ENCODE measurements at places on chromosomes 5 and 9. TPM values are rescaled to one million over a fixed set of nuclear protein-coding genes. Genes with fewer than 3 reads are reported as not detected.

GRCh38 chr5:93584596-93585040, 1.6 kb downstream of the NR2F1 start:
- no peak for DNase-seq

- no peak for DNase-seq
Observed at GRCh38 chr5:56055859-56056258, 61.1 kb upstream of the IL6ST start.

- no peak for DNase-seq
Observed at GRCh38 chr5:154214371-154215106, 24.0 kb downstream of the GALNT10 start.

Gene MORN5
- total RNA-seq: not detected

DNA sequence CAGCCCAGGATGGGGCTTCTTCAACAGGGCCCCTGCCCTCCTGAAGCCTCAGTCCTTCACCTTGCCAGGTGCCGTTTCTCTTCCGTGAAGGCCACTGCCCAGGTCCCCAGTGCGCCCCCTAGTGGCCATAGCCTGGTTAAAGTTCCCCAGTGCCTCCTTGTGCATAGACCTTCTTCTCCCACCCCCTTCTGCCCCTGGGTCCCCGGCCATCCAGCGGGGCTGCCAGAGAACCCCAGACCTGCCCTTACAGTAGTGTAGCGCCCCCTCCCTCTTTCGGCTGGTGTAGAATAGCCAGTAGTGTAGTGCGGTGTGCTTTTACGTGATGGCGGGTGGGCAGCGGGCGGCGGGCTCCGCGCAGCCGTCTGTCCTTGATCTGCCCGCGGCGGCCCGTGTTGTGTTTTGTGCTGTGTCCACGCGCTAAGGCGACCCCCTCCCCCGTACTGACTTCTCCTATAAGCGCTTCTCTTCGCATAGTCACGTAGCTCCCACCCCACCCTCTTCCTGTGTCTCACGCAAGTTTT, 23.6 kb downstream of the PCDHGC5 start:
- DNase-seq: no peak

Gene FCN2
- total RNA-seq: not detected

DNA sequence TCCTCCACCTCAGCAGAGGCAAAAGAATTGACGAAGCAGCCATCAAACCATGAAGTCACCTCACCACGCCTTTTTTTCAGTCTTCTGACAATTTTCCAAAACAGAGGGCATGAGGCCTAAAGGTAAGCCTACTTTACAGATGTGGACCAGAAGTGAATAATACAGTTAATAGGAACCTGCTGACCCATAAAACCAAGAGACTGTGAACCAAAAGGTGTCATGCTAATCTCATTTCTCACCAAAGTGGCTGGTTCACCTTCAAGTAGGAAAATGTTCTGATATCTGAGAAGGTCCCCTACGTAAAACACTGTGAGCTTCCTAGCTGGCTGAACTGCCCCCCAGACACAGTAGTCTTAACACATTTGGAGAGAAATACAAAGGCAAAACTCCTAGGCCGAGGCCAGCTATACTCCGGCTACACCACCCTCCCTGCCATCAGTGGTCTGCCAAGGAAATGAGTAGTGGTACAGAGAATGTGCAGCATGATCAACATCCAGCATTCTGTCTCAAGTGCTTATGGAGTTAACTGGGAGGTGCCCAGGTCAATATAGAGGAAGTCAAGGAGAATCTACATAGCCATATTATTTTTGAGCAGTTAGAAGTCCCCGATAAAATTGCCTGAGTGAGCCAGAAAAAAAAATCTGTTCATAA, 19.3 kb upstream of the F2RL2 start:
- no peak for DNase-seq

- no peak for DNase-seq
Observed at GRCh38 chr5:97075649-97076048, 66.8 kb downstream of the LIX1 start.

DNA sequence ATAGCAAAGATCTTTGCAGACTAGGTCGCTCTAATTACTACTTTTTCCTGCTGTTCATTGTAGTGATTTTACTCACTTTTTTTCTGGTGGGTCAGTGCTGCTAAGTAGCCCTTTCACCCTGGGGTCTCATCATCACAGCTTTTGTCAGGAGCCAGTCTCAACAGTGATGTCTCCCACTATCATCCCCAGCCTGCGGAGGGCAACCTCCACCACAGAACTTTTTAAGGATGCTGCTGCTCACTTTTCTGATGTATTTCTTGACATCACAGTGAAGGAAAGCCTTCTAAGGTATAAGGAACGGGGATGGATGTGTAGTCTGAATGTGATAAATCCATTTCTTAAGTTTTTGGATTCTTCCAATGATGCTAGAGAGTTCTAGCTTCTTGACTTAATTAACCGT, 242.5 kb upstream of the RIOK2 start:
- DNase-seq: no peak

Gene HTR1A
- total RNA-seq: not detected

- DNase-seq: no peak
Observed at GRCh38 chr9:6459718-6460117, 46.7 kb downstream of the UHRF2 start.

GRCh38 chr9:130651221-130651620, 13.2 kb upstream of the PRDM12 start:
- DNase-seq: no peak

DNA sequence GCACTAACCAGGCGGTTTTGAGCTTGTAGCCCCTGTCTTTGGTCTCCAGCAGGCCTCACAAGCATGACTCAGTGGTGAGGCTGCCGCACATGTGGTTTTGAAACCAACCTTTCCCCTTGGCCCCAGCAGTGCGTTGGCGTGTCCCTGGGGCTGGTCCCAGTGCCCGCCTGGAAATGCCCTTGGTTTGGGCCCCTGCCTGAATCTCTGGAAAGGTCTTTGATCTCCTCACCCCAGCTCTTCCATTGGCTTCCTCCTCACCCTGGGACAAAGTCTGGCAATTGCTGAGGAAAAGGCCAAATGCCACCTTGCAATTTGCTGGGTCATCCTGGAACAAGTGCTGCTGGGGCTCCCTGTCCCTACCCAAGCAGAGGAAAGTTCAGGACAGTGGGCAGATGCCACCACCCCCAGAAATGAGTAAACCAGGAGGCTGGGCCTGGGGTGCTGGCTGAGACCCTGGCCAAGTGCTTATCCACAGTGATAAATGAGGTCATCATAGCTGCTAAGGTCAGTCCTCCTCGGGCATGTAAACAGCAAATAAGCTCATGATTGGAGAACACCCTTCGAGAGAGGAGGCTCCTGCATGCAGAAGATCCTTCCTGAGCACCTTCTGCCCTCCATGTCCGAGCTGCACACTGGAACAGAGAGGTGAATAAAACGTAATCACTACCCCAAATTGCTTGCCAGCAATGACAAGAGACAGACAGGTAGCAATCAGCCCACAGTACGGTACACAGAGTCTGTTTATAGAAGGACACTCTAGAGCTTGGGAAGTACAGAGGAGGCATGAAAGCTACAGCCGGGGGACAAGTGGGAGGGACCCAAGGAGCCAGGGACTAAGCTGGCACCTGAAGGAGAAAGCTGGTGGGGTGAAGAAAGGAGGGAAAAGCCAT, 98.9 kb upstream of the CPEB4 start:
- DNase-seq: no peak

Gene ENTPD8
- total RNA-seq: 0.10 TPM

- no peak for DNase-seq
Observed at GRCh38 chr5:154740957-154741356, 14.2 kb upstream of the LARP1 start.

GRCh38 chr9:10366171-10366779, 246.5 kb downstream of the PTPRD start:
- no peak for DNase-seq

DNA sequence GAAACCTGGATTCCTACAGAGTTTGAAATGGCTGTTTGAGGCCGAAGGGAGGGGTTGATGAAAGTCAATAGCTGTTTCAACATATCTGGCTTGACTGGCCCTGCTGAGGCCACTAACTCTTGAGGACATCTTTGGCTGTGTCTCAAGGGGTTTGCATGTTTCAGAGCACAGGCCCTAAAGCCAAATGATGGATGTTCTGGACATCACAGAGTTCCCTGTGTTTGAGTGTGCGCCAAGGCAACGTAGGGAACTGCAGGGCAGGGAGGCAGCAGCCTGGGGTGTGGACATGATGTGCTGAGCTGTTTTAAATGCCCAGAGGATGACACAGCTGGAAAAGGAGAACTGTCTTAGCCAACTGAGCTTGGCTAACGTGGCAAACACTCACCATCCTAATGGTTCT, 89.6 kb downstream of the RAPGEF1 start:
- DNase-seq: no peak

GRCh38 chr5:1130218-1130946, 18.5 kb upstream of the SLC12A7 start:
- DNase-seq: no peak

DNA sequence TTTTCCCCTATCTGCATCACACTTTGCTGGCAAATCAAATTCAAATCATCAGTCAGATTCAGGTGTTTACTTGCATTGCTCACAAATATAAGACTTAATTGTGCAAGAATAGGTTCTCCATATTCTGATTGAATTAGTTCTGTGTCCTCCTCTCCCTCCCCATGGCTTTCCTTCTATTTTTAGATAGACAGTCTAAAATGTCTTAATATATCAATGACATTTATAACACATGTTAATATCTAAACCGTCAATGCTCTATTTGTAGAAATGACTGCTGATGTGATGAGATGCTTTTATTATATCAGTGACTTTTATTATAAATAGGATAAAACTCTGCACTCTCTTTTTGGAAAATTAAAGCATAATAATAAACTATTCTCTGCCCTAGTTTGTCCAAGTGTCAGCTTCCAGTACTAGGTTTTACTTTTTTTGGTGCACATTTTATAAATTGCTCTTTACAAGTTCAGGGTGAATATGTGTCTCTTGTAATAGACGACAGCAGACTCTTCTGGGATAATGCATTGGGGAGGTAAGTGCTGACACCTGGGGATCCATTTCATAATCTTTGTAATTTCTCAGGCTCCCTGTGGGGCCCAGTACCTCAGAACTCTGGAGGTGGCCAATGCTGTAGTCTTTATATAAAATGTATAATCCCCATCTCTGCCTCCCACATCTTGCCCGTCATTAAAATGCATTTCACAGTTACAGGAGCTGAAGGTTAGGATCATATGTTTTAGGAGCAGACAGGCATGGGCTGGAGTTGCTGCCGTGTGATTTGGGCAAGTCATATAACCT, 321.5 kb downstream of the BRINP1 start:
- no peak for DNase-seq

DNA sequence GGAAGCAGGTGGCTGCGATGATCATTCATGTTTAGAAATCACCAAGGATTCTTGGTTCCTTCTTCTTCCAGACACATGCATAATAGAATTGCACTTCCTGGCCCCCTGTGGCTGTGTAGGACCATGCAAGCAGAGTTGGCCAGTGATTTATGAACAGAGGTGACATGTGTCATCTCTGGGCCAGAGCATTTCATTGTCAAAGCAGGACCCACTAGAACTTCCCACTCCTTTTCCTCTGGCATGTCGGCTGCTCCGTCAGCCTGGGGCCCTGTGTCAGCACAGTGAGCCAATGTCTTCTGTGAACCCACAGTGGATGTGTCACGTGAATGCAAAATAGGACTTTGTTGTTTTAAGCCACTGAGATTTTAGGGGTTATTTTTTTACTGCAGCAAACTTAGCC, 59.2 kb downstream of the HSD17B3 start:
- DNase-seq: no peak

Gene NUDCD2
- 27.1 TPM for total RNA-seq

Gene ZBED3
- 15.8 TPM for total RNA-seq

Gene SPATA31A3
- total RNA-seq: not detected

DNA sequence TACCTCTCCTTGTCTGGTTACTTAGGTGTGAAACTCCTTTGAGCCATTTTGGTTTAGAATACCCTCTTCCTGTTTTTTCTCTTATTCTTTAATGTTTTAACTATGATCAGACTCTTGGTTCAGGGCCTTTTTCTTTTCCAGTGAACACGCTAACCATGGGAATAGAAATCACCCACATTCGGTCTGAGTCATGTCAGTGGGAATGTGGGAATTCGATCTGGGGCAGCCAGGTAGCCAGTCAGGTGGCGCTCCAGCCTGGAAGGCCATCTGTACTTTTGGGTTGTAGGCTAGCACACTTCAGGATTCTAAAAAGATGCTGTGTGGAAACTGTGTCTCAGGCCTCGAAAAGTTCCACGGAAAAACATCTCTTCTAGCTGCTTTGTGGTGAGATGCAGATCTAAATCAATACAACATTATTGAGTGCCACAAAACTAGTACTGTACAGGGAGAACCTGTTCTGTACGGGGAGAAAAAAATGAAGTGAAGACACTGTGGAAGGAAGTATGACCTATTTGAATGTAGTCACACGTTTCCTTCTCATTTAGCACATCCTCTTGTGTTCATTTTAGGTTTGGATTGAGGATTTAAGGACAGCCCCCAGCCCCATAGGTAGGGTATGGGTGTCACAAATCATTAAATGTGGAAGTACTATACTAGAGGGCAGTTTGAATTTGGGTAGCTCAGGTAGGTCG, 36.4 kb downstream of the SNX30 start:
- no peak for DNase-seq

Gene TSSK1B
- total RNA-seq: 0.10 TPM

- no peak for DNase-seq
Observed at GRCh38 chr5:73709536-73710129, 83.6 kb downstream of the ARHGEF28 start.

Gene SPINK4
- total RNA-seq: not detected

- peak; percentile 94 for DNase-seq
Observed at GRCh38 chr5:83721953-83722901, 1.6 kb upstream of the HAPLN1 start.

GRCh38 chr5:168948746-168949145, 352.2 kb downstream of the SLIT3 start:
- no peak for DNase-seq

Gene FOXD1
- total RNA-seq: 28.6 TPM

DNA sequence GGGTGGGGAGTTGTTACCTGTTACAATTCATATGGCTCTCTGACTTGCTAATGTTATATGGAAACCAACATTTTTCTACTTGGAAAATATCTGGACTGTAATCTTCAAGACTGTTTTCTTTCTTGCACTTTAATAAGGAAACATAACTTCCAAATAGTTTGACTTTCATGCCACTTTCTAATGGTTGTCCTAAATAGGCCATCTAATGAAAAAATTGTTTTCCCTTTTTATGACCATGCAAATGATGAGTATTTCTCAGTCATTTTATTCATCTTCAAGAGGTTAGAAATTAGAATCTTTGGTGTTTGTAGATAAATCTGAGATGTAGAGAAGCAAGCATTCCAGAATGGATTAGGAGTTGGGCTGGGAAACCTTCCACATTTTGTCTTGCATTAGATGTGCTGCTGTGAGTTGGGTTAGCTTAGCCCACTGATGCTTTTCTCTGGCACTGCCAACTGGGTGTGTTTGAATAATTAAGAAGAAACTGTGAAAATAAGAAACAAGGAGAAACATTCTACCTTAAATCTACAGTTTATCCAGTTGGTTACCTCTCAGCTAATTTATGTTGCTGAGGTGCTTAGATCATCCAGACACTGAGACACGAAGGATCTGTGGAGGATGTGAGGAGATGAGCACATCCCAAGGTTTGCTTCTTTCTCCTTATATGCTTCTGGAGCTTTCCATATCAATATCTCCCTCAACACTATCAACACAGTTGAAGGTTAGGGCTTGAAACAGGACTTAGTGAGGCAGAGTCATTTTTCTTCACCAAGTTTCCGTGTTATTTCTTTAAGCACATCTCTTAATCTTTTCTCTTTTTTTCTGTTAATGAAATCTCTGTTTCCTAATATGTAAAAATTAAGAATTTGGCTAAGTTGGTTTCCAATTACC, 2.7 kb downstream of the RASGRF2 start:
- no peak for DNase-seq

Data from chondrocyte (in vitro differentiated cells).